ENCODE measurements at places on chromosomes 12 and 14.

- DNase-seq, result no peak
Measured at GRCh38 chr12:44930972-44931600, 55.0 kb upstream of the NELL2 start.

DNA sequence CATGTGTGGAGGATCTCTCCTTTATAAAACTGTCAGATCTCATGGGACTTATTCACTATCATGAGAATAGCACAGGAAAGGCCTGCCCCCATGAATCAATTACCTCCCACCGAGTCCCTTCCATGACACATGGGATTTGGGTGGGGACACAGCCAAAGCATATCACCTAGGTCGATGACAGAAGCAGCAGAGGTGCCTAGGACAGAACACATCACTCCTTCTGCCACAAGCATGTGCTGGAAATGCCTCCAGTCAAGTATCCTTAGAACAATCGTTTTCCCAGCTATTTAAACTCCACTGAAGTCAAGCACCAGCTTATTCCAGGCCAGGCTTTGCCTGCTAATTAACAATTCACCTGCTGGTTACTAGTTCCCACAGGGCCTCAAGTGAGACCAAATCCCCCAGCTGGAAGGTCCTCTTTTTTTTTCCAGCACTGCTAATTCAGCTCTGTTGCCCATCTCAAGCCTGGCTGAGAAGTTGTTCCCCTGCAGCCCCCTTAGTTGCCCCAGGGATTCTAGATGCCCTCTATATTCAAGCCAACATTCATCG lies 212.3 kb upstream of the NUDT4 start:
- DNase-seq, result no peak

DNA sequence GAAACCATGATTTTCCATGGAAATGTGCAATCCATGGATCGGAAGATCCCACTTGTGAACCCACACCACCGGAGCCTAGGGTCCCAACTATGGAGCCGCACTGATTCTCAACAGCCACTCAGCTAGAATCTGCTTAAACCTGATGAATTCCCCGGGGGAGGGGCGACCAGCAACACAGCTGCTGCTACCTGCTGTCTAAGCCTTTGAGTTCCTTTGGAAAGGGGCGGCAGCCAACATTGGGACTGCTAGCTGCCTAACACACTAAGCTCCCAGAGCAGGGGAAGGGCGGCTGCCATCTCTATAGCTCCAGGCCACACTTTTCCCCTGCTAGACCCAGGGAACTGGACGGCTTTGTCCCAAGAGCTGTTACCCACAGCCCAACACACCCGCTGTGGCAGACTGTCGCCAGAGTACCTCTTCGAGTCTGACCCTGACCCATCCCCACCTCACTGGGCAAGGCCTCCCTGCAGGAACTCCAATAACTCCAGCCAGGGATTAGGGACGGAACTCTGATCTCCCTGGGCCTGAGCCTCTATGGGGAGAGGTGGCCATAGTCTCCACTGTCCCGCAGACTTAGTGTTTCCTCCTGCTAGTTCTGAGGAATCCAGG lies 205.8 kb upstream of the SLC16A7 start:
- DNase-seq, result no peak

DNA sequence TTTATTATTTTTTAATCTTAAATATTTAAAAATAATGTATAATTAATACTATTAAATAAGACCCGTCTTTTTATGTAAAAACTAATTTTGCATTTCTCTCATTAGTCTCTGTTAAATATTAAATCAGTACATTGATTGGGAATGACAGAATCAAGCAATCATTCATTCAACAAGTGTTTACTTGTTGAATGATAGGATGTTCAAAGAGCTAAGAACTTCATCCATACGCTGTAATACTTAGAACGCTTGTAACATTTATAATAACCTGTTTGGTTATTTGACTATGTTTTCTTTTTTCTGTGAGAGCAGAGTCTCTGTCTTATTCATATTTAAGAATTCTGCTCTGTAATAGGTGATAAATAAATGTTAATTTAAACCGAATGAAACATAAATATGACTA lies 2.9 kb upstream of the BATF start:
- no peak for DNase-seq

- no peak for DNase-seq
Measured at GRCh38 chr12:24778486-24779304, 170.2 kb downstream of the BCAT1 start.

DNA sequence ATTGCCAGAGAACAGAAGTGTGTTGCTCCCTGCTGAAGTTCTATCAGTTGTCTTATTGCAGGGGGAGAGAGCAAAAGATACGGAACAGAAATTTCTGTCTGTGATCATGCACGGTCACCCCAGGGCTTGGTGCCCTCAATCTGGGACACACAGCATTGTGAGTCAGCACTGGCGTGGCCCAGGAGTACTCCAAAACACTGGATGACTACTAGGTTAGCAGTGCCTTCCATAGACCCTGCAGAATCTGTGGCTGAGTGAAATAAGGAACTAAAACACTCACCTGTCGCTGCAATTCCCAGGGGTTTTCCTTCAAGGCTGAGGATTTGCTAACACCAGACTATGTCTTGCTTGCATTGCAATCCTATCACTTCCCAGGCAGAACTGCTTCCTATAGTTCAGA lies 165.5 kb downstream of the ANO6 start:
- no peak for DNase-seq

DNA sequence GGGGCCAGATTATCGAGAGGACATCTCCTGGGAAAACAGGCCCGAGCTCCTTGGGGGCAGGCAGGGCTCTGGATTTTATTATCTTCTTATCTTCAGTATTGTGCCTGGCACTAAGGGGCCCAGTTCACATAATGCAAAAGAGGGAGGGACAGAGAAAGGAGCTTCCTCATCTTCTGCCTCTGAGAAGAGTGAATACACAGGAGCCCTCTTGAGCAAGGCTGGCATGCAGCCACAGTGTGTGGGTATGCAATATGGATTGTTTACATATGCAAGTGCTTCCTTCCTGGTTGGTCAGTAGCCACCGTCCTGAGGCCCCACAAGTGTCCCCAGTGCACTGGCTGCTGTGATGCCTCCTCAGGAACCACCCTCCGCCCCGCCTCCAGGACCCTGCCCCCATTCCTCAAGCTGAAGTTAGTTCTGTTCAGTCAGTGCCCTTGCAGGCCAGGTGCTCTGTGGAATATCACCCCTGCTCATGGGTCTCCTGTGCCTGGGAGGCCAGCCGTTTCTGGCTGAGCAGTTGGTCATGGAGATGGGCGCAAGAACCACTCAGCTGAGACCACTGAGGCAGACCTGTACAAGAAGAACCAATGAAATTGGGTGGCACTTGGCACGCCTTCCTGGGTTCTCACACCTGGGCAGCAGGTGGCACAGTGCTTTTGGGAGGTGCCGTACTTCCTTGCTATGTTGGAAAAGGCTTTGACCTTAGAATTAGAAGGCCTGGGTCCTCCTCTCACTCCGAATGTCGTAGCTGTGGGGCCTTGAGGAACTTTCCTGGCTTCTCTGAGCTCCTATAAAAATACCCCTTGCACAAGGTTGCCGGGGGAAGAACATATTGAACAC lies 35.1 kb upstream of the ACTN1 start:
- DNase-seq, result no peak

DNA sequence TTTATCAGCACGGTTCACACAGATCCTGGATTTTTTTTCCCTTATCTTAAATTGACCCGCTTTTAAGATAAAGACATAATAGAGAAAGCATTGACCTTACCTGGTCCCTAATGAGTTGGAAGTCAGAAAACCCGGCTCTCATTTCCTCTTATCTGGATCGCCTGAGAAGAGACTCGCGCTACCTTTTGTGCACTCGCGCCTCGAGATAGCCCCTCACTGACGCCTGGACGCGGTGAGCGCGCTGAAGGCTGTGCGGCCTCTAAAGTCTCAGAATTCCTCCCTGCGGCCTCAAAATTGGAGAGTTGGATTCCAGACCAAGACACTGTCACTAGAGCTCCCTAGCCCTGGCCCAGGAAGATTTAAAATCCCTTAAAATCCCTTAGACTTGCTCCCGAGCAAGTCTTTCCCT lies 7.0 kb downstream of the NKX2-1 start:
- no peak for DNase-seq

DNA sequence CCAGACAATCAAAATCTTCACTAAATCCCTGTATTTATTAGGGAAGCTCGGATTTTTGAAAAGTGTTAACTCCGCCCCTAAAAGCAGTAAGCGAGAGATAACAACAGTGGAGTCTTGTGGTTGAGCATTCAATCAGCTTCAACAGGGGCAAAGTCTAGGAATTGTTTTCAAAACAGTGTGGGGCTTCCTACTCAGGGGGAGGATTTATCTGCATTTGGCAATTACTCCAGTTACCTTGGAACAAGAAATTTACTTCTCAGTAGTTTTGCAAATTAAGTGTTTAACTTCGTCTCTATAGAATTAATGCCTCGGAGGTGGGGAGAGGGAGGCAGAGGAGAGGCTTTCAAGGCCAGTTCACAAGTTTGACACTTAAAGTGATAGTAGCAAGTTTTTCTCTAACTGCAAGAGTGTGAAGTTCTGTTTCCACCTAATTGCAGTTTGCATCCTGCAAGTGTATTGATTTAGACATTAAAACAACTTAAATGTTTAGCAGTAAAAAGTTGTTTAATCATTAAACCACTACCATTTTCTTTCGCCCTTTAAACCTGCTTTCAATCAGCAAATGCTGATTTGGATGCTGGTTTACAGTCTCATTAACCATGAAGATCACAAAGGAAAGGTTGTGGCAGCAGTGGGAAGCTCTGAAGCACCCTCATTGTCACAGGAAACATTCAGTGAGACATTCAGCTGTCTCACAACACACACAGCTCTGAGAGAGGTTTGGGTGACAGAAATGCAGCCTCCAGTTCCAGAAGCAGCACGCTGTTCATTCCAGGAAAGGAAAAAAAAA lies 102.0 kb downstream of the HMGA2 start:
- no peak for DNase-seq

DNA sequence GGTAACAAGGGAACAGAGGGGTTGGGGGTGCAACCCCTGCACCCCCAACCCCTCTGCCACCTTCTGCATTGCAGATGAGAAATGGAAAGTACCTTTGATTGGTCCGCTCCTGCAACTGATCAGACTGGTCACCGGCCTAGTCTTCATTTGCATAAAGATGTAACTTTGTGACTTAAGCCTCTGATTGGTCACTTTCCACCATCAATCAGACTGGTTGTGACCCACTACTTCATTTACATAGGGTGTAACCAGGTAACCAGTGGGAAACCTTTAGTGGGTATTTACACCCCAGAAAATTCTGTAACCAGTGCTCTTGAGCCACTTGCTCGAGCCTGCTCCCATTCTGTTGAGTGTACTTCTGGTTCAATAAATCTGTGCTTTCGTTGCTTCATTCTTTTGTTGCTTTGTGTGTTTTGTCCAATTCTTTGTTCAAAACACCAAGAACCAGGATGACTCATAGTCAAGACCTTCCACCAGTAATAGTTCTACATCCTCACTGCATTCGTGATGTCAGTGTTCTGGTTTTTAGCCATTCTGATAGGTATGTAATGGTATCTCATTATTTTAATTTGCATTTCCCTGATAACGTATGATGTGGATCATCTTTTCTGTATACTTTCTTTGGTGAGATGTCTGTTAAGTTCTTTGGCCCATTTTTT lies 30.8 kb downstream of the LEMD3 start:
- DNase-seq, result no peak

- no peak for DNase-seq
Measured at GRCh38 chr14:69657950-69658355, 46.6 kb downstream of the SUSD6 start.

DNA sequence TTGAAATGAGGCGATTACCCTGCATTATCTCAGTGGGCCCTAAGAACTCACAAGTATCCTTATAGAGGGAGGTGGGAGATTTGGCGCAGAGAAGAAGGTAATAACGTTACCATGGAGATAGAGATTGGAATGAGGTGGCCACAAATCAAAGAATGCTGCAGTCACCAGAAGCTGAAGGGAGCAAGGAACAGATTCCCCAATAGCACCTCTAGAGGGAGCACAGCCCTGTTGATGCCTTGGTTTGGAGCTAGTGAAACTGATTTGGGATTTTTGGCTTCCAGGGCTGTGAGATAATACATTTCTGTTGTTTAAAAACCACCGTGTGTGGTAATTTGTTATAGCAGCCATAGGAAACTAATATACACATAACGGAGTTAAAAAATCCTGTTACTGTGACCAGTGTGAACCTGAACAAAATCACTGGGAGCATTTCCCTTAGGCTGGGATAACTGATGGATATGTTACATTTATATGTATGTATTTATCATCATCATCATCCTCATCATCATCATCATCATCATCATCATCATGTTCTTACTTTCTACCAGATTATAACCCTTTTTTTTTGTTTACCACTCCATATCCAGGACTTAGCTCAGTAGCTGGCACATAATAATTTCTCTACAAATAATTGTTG lies 100.3 kb downstream of the LIN7A start:
- DNase-seq, result no peak

- DNase-seq, result no peak
Measured at GRCh38 chr12:26940516-26941214, 2.4 kb downstream of the FGFR1OP2 start.

GRCh38 chr12:25771041-25771440 lies 187.4 kb upstream of the RASSF8 start:
- DNase-seq, result no peak

- no peak for DNase-seq
Measured at GRCh38 chr12:104643093-104643818, 186.5 kb downstream of the CHST11 start.

DNA sequence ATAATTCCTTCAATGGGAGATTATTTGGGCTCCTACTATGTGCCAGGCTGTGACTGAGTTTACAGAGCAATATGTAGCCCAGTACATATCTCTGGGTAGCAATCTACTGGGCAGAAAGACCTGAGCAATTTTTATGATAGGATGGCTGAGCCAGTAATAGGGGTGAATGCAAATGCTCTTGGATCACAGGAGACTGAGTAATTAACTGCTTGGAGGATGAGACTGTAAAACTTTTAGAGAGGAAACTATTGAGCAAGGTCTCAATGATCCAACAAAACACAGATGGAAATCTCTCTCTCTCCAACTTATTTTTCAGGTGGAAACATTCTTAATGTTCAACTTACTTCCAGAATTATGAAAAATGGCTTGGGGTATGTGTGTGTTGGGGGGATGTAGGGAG lies 402.2 kb downstream of the AEBP2 start:
- DNase-seq, result no peak

DNA sequence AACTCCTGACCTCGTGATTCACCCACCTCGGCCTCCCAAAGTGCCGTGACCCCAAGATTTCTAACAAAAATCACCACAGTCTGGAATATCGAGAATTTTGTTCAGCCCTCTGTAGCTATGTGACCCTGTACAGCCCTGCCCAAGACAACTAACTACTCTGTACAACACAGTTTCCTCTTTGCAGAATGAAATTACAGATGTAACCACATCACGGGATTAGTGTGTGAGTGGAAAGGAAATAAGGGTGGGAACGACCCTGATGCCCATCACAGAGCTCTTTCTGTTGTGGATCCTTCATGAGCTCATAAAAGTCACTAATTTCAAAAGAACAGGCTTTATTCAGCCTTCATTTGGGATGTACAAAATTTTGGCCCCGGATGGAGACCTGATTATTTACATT lies 50.5 kb upstream of the KRR1 start:
- no peak for DNase-seq

GRCh38 chr12:127690161-127690560 lies 576.8 kb upstream of the TMEM132C start:
- DNase-seq, result no peak

- no peak for DNase-seq
Measured at GRCh38 chr12:2733493-2734355, 61.0 kb upstream of the FKBP4 start.

Data from T-helper 1 cell (primary cell).